Activated T-helper 2 cell treated with anti-CD3 and anti-CD28 coated beads, Interferon-gamma antibody, Interleukin-2, Interleukin-4, amounts not matched to agents 10 μg/mL and 5 μg/mL and 100 μg/mL, durations not matched to agents 14 hours and 24 hours and 36 hours (primary cell): ENCODE measurements at places on chromosomes 2 and 18. TPM values are rescaled to one million over a fixed set of nuclear protein-coding genes. Genes with fewer than 3 reads are reported as not detected.

AFF3 gene
- 1.4 and 1.7 TPM in 2 replicates for total RNA-seq

HOXD9 gene
- not detected in 2 replicates for total RNA-seq

OTOS gene
- not detected in 2 replicates for total RNA-seq

DSEL gene
- 0.05 TPM in 1 of 2 replicates, not detected in the other for total RNA-seq

CHN1 gene
- 5.0 and 7.3 TPM in 2 replicates for total RNA-seq

IGFBP5 gene
- total RNA-seq = not detected in 2 replicates

C2orf78 gene
- total RNA-seq = not detected in 2 replicates

AP1S3 gene
- 12.7 and 13.9 TPM in 2 replicates for total RNA-seq

DNA sequence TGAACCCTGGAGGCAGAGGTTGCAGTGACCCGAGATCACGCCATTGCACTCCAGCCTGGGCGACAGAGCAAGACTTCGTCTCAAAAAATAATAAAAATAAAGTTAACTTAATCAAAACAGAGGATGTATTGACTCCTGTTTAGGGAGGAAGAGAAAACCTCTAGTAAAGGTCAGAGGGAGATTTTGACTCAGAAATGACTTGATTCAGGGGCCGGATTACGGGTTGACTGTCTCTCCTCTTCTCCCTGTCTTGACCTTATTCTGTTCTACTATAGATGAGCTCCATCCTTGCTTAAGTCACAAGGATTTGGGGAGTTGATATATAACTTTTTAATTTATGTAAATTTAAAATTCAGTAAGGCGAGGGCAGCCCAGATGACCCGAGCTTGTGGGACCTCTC is 71.0 kb downstream of the COX7A2L start:
- DNase-seq = no peak

DNA sequence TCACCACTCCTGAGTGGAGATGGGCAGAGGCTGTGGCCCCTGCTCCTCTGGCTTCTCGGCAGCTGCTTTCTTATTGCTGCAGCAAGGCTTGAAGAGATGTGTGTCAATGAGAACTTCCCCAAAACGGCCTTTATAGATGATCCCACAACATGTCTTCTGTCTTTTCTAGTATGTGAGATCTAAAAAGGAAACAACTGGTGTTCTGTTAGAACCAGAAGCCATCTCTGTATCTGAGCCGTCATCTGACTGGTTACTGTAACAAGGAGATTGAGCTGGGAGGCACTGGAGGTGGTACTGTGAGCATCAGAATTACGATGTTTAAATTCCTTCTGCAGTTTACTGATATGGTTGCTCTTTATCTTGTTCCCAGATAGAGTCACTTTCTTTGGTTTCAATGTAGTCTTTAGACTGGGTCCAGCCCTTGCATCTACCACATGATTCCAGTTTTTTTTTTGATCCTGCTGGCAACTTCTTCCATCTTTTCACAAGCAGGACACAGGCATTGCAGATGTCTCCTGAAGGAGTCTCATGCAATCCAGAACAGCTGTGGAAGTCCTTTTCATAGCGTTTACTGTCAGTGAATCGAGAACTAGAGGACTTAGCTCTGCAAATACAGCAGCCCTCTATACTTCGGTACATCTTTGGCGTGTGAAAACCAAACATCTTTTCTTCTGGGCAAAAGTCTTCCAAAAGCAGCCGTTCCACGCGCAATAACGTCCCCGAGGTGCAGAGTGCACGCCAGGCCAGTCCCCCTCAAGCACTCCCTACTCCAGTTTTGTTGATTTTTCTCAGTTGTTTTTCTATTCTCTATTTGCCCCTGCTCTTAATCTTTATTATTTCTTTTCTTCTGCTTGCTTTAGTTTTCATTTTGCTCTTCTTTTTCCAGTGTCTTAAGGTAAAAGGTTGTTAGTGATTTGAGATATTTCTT is 29.7 kb downstream of the TAF4B start:
- no peak for DNase-seq

- DNase-seq = peak; percentile 1
Measured at GRCh38 chr2:105852066-105852465, 107.4 kb downstream of the NCK2 start.

DNA sequence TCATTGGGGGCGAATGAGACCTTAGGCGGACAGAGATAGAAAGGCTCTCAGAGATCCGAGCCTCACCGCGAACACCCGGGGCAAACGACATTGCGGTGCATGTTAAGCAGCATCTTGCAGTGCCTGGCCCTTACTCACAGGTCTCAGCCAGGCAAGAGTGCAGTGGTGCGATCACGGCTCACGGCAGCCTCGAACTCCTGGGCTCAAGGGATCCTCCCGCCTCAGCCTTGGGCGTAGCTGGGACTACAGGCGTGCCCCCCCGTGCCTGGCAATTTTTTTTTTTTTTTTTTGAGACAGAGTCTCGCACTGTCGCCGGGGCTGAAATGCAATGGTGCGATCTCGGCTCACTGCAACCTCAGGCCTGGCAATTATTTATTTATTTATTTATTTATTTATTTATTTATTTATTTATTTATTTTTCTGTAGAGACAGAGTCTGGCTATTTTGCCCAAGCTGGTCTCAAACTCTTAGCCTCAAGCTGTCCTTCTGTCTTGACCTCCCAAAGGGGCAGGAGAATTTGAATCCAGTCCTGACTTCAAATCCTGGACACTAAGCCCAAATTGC is 1.3 kb downstream of the LAMA3 start:
- no peak for DNase-seq

GRCh38 chr2:240819126-240819857 is 727 bp downstream of the KIF1A start:
- no peak for DNase-seq

DNA sequence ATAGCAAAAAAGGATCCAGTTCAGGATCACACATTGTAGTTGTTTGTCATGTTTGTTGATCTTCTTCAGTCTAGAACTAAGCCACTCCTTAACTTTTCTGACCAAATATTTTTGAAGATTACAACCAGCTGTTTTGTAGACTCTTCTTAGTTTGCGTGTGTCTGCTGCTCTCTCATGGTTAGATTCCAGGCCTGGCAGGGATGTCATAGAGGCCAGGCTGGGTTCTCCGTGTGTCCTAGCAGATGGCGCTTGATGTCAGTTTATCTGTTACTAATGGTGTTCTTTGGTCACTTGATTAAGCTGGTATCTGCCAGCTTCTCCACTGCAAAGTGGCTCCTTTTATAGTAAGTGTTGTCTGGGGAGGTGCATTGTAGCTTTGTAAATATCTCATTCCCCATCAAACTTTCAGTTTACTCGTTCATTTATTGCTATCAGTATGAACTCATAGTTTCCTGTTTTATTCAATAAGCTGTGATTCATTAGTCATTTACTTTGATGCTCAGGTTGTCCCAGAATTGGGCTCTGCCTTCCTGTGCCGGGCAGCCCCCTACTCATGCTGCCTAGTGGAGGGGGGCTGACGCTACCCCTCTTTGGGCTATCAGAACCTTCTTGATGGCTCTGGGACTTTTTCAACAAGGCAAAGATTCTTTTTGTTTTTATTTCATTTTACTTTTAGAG is 42.1 kb downstream of the GRHL1 start:
- DNase-seq = no peak

GRCh38 chr2:12044857-12045256 is 298.4 kb downstream of the LPIN1 start:
- peak; percentile 14 for DNase-seq

DNA sequence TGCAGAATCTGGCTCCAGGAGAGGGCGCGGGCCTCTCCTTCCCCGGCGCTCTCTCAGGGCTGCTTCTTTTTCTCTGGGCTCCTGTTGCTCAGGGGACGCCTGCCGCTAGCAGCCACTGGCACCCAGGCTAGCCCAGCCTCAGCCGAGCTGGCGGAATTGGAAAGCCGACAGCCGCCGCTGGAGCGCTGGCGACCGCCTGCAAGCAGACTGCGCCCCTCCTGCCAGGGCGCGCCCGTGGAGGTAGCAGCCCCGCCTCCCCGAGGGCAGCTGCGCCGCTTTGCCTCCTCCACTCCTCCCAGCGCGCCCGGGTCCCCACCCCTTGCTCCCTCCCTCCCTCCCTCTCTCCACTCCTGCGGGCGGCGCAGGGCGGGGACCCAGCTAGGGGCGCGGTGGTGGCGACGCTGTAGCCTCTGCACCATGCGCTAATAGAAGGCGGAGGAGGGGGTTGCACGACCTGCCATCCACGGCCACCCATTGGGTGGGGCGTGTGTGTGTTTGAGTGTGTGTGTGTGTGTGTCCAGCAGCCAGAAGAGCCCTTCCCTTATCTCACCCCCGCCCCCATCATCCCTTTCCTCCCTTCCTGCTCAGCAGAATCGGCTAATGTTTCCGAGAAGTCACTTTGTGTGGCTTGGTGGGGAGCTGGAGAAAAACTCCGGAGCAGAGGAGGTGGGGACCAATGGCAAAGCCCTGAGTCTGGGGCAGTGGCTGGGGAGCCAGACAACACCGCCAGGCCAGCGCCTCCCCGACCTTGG is at the start of gene SCN9A:
Gene SCN9A, minus strand, starts transcription at position 209 of the 752 bp plus-strand sequence. CDS start 64,188 bp downstream, outside the sequence.
- peak; percentile 37 for DNase-seq

DNA sequence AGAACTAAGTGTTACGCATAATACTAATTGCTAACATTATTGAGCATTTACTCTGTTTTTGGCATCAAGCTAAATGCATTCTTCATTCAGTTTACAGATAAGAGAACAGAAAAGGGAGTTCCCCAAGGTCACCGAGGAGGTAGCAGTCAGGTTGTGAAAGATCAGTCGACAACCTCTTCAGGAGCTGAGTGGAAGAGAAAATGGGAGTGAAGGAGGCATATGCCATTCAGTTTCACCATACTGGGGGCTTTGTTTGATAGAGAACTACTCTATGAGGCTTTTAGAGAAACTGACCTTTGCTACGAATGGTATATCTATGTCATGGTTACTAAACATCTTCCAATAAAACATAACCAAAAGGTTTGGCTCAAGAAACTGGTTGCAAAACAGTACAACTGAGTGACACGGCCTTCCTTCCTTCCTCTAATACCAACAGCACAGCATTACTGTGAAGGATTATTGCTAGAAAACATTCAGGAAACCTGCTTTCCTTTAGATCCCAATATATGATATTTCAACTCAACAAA is 112.1 kb downstream of the RBMS1 start:
- DNase-seq = no peak

- DNase-seq = no peak
Measured at GRCh38 chr2:75518638-75519465, 41.9 kb downstream of the EVA1A start.

DNA sequence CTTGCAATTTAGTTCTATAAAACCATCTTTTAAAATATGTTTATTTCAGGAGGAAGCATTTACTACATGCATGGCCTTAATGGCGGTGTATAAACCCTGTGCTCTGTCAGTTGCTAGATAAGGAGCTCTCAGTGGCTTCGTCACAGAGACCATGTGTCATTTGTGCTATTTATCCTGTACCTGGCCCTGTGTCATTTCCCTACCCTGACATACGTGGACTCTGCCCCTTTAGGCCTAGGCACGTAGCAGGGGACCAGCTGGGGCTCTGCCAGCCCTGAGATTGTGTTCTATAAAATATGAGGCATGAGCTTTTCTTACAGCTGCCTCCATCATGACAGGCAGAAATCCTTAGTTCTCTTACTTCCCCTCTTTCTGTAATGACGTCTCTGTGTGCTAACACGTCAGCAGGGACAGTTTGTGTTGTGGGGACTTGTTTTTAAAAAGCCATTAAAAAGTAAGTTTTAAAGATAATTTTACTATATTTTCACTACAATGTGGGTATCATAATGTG is 88.0 kb downstream of the ITGB1BP1 start:
- no peak for DNase-seq

GRCh38 chr2:9950521-9951271 is 797 bp upstream of the GRHL1 start:
- no peak for DNase-seq

DNA sequence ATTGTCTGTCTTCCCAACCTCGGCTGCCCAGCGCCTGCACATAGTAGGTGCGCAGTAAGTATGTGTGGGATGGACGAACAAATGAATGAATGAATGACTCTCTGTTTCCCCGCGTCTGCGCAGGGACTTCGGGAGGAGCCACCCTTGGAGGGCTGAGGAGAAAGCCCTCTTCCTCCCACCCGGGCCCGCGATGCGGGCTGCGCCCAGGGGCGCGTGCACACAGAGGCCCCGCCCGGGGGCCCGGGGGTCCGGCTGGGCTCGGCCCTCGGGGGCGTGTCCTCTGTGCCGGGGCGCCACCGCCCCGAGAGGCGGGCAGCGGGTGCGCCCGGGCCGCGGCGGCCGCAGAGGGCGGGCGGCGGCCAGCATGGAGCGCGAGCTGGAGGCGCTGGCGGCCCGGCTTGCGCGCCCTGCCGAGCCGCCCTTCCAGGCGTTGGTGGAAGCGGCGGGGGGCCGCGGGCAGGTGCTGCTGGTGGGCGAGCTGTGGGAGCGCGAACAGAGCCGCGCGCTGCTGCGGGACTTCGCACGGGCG is at the start of gene C2orf72:
Gene C2orf72, plus strand, starts transcription at position 322 of the 529 bp plus-strand sequence. Its CDS starts 43 bp downstream, at position 365.
- no peak for DNase-seq
